ENCODE measurements at places on chromosomes 4 and X.
A peak's percentile ranks its signal among the peaks of the same experiment; 100 is the strongest.

GRCh38 chr4:132683957-132684356, 465.1 kb upstream of the PCDH10 start:
- DNase-seq, result no peak

DNA sequence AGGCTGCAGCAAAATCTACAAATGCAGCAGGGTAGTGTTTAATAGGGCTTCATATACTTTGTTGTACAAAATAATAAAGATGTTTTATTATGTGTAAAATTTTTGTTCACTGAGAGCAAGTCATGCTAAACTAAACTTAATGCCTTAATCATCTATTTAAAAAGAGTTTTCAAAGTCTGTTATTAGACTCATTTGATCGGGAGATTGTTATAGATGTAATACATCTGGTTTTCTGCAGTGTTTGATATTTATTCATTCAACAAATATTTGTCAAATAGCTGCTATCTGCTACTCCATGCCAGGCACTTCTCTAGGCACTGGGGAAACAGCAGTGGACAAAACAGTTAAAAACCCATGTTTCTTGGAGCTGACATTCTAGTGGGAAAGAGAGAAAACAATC, 233.6 kb downstream of the FMR1NB start:
- no peak for DNase-seq

DNA sequence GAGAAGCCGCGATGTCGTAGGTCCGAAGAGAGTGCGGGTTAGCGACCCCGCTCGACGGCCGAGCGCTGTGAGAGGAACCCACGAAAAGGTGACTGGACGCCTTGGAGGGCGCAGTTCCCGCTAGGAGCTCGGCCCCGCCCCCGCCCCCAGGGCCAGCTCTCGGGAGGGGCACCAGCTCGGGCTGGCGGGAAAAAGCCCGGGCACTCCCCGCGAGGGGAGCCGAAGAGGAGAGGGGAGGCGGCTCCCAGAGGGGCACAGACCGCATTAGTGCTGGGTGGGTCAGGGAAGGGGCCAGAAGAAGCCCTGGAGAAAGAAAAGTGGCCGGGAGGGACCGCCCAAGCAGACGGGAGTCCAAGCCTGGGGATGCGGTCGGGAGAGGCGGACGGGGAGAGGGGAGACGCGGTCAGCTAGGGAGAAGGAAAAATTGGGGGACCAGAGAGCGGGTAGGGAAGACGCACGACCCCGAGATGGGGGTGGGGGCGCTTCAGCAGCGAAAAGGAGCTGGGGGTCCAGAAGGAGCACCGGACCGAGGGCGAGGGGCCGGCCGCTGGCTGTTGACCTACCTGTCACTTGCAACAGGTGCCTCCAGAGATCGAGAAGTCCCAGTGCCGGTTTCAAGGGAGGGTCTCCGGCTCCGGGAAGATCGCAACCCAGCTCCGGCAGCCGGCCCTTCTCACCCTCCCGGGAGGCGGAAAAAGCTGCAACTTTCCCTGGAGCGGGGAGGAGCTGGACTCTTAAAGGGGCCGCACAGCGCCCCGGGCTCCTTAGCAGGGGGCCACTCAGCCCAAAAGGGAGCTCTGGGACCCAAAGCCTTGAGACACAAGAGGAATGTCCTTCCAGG, at the start of gene SYTL4:
TSS of gene SYTL4 (minus strand) at position 681 of the 841 bp plus-strand sequence. CDS start 30,084 bp downstream, outside the sequence.
- DNase-seq, result no peak

DNA sequence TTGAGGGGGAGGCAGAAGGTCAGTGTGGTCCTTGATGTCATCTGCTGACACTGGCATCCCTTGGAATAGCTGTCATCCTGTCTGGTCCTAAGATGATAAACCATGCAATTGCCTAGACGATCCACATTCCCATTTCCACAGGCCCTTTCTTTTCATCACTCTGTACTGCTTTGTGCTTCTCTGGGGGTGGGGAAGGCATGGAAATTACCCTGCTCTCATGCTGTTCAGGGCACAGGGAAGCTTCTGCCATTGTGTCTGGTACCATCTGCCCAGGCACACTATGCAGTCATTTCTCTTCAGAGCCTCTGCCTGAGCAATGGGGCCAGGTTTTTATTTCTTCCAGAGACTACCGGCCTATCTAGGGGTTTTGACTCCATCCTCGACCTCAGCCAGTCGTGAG, 49.7 kb upstream of the ELOVL6 start:
- DNase-seq, result no peak

GRCh38 chr4:182778222-182778982, 138.8 kb downstream of the DCTD start:
- DNase-seq, result no peak

GRCh38 chr4:178329226-178329872, 887.1 kb upstream of the AGA start:
- no peak for DNase-seq

GRCh38 chrX:46327566-46328115, 217.6 kb downstream of the ZNF674 start:
- no peak for DNase-seq

- no peak for DNase-seq
These were observed 99.5 kb downstream of the ADGRA3 start for GRCh38 chr4:22416403-22416802.

DNA sequence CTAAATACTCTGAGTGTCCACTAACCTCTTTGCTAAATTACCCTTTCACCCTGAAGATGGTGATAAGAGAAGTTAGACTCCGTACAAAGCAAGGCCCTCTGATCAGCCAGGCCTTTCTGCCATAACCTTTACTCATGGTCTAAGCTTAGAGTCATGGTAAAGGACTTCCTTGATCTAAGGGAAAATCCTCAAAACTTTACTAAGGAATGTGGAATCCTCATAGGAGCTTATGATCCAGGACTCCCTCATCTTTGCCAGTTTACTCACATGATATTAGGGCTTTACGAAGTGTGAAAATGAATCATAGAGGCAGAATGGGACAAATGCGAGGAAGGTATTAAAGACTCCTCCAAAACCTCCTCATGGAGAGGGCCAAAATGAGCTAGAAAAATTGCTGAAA, 7.9 kb upstream of the FAM13A start:
- no peak for DNase-seq

GRCh38 chr4:100828986-100829685, 311.3 kb upstream of the EMCN start:
- peak; percentile 39 for DNase-seq

GRCh38 chr4:187109636-187110035, 386.0 kb upstream of the FAT1 start:
- DNase-seq, result no peak
